ENCODE measurements at places on chromosomes 2 and 18. TPM values are rescaled to one million over a fixed set of nuclear protein-coding genes. Genes with fewer than 3 reads are reported as not detected.

The PRLH gene
- not detected for total RNA-seq

The NMUR1 gene
- not detected for total RNA-seq

The RASGRP3 gene
- 3.3 TPM for total RNA-seq

The NAT8 gene
- total RNA-seq, result not detected

The INO80B gene
- total RNA-seq, result 51.8 TPM

The MFF gene
- total RNA-seq, result 71.6 TPM

The MOGAT1 gene
- total RNA-seq, result not detected

The CRYGD gene
- total RNA-seq, result not detected

The NEB gene
- 0.09 TPM for total RNA-seq

The GPR55 gene
- 0.38 TPM for total RNA-seq

The REG3A gene
- total RNA-seq, result not detected

The SCN1A gene
- total RNA-seq, result not detected

The CASP8 gene
- total RNA-seq, result 39.8 TPM

The ATOH8 gene
- total RNA-seq, result not detected

The LRRC30 gene
- not detected for total RNA-seq

The NTSR2 gene
- not detected for total RNA-seq

GRCh38 chr2:144459286-144459685 is 60.6 kb downstream of the ZEB2 start:
- DNase-seq, result no peak

DNA sequence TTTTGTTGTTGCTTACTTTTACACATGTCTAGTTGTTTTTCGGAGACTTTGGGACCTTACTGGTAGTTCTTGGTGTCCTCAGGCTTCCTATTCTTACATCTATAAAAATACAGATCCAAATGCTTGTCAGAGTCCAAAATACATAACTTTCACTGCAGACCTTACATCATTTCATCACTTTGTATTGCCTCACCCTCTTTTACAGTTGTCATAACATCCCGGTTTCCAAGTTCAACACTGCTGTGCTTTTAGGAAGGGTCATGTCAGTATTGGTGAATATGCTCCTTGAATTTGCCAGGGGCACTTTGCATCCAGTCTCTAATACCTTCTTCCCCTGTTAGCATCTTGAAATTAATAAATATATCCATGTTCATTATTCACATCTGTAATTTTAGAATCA is 518.2 kb upstream of the RAB12 start:
- DNase-seq, result no peak

DNA sequence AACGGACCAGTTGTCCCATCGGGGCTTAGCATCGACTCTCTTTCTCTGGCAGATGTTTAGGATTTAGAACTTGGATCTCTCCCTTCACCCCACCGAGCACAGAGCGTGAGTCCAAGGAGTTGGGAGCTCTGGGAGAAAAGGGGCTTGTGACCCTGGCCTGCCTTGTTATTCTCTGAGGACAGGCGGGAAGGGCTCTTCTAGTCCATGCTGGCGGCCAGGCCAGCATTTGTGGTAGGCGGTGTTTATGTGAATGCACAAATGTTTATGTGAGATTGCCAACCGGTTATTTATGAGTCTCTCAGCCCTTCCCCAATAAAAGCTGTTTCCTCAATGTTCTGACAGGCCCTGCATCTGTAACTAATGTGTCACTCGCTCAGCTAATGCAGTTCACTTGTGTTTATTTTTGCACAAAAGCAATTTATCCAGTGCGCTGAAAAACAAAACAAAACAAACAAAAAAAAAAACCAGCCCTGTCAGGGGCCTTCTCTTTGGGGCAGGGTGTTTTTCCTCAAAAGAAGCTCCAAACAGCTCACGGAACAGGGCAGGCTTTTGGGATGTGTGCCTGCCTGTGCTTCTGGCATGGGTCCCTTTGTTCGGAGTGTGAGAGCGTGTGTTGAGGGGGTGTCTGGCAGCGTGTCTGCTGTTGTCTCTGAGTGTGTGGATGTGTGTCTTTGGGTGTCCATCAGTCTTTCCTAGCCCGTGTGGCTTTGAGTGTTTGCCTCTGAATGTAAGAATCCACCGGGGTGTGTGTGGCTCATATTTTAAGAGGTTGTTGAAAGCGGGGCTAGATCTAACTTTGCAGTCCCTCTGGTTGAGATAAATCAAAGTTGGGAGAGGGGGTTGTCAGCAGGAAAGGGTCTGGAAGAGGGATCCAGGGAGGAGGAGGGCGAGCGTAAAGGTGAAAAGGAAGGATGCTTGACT is 52.8 kb upstream of the HAAO start:
- DNase-seq, result no peak

- no peak for DNase-seq
Observed at GRCh38 chr2:231399853-231400680, 4.6 kb downstream of the B3GNT7 start.

DNA sequence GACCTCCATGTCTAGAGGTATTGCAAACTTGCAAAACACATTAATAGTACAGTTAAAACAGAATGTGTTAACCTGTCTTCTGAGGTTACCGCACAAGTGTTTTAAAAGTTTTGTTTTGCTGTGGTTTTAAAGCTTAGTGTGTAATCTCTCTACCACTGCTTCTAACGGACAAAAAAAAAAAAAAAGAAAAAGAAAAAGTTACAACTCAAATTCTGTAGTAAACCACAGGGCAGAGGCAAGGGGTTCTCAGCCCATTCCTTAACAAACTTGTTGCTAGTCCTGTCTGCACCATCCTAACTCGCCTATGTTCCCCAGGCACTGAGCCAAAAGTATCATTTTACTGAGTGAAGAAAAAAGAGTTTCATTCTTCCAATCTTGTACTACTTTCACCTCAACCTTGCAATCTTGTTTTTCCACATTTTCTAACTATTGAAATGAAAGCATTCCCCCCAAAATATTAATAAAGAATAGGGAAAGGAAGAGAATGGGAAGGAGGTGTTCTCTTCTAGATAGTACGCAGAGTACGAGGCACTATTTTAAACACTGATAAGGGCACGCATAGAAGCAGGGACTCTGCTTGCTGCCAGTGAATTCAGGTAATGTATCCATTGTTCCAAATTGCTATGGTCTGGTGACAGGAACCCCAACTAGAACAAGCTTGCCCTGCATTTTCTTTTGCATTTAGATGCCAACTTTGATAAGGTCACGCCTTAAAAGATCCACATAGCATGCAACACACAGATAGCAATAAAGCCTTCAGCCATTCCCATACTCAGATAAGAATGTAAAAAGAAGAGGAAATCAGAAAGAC is 47.1 kb downstream of the IKZF2 start:
- no peak for DNase-seq

DNA sequence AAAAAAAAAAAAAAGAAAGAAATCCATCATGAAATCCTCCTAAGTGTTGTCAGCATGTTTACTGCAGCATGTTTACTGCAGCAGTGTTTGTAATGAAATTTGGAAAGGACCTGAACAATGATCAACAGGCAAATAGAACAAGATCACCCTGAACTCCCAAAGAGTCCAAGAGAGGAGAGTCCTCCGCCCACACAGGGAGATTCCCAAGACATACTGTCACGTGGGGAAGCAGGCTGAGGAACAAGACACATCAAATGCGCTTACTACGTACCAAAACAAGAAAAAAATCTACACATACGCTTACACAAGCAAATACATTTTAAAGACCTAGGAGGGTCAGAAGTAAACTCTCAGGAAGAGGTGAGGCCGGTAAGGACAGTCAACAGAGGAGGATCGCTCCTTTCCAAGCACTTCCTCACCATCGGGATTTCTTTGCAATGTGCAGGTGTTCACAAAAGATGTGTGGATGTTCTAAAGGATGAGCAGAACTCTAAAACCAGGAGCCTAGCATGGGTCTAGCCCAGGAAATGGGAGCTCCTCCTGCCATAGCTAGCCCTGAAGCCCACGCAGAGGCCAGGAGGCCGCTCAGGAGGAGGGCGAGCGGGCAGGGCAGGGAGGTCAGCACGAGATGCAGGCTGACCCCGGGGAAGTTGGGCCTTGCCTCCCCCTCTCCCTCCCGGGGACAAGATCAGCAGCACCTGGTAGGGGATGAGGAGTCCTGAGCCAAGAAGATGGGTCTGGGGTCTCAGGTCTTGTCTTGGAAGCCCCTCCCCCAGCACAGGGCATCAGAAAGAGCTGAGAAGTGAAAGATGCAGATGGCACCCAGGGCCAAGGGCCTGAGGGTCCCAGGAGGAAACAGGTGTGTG is 66.4 kb downstream of the ZNF516 start:
- DNase-seq, result no peak

GRCh38 chr18:74930616-74931015 is 278.3 kb downstream of the PTGR3 start:
- no peak for DNase-seq

- DNase-seq, result no peak
Observed at GRCh38 chr2:130912471-130912870, 75.8 kb downstream of the ARHGEF4 start.

- DNase-seq, result no peak
Observed at GRCh38 chr18:59276047-59276446, 2.8 kb upstream of the RAX start.

DNA sequence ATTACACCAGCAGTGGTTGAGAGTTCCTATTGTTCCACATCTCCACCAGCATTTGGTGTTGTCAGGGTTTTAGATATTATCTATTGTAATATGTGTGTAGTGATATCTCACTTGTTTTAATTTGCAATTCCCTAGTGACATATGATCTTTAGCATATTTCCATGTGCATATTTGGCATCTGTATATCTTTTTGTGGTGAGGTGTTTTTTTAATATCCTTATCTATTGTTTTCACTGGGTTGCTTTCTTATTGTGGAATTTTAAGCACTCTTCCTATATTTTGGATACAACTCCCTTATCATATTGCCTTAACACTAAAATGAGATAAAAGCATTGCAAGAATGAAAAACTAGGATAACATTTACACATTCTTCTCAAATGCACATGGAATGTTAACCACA is 453.9 kb upstream of the FSIP2 start:
- no peak for DNase-seq

GRCh38 chr18:3985664-3986063 is 469.4 kb downstream of the DLGAP1 start:
- no peak for DNase-seq

GRCh38 chr2:203578759-203579643 is 43.9 kb upstream of the RAPH1 start:
- DNase-seq, result peak; percentile 87

GRCh38 chr2:15803543-15804245 is 136.7 kb upstream of the MYCN start:
- no peak for DNase-seq

DNA sequence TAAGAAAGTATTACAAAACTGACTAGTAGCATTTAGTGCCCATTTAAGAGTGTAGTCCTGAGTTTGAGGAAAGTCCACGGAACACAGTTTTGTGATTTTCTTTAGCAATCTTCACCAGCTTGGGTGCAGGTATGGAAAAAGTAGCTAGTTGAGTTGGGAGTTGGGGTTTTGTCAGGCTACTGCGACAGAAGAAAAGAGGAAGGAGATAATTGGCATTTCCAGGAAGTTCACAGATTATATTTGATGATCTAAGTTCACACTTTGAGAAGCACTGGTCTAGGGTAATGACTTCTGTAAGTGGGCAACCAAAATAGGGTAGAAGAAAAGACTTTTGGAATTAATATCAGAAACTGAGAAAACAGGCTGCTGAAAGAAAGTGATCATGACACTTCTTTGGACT is 52.1 kb downstream of the VIL1 start:
- no peak for DNase-seq

- no peak for DNase-seq
Observed at GRCh38 chr2:216415541-216415940, 3.3 kb downstream of the SMARCAL1 start.

DNA sequence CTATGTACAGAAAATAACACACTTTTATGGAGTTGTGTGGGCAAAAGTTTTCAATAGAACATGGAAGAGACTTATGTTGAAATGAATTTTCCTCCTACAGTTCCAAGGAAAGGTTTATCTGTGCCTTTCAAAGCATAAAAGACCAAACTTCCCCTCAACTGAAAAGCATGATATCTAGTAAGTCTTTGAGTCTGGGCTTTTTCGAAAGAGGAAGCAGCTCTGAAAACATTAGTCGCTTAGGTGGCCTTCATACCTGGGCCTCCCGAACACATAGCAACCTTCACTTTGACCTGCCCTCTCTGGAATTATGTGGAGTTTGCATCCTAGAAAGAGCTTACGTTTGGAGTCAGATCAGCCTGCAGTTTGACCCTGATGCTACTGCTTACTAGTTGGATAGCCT is 4.8 kb upstream of the CAPN14 start:
- DNase-seq, result no peak

GRCh38 chr18:61972389-61973264 is 79.8 kb upstream of the RNF152 start:
- DNase-seq, result peak; percentile 56

DNA sequence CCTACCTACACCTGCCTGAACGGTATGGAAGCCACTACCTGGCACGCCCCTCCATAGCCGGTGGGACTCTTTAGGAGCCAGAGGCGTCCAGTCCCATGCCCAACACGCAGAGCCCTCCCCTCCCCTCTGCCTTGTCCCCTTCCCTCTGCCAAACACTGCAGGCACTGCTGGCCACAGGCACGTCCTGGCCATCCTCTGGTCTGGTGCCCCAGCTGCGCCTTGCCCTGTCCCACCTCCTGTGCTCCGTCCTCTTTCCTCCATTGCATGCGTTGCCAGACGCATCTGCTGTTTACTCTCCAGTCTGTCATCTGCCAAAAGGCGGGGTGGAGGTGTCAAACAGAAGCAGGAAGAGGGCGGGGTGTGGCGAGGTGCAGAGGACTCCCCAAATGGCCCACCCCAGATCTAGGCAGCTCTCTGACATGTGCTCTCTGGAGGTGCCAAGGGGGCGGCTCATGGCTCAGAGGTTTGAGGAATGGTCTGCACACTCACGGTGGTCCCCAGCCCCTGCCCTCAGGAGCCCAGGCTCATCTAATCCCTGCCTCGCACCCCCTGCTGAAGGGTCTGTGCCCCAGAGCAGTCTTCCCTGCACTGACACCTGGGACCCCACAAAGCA is 45.1 kb downstream of the HS6ST1 start:
- DNase-seq, result no peak

- no peak for DNase-seq
Observed at GRCh38 chr2:237466211-237466610, 20.8 kb upstream of the MLPH start.

- no peak for DNase-seq
Observed at GRCh38 chr2:171401947-171402346, 31.8 kb downstream of the METTL8 start.

GRCh38 chr2:150476809-150477302 is 10.6 kb downstream of the RND3 start:
- DNase-seq, result no peak

Data from activated CD4-positive, alpha-beta T cell treated with anti-CD3 and anti-CD28 coated beads, Interleukin-2, amount 10 ng/mL, durations not matched to agents 24 days and 14 days (primary cell).